ENCODE measurements at places on chromosomes 3 and 15.

DNA sequence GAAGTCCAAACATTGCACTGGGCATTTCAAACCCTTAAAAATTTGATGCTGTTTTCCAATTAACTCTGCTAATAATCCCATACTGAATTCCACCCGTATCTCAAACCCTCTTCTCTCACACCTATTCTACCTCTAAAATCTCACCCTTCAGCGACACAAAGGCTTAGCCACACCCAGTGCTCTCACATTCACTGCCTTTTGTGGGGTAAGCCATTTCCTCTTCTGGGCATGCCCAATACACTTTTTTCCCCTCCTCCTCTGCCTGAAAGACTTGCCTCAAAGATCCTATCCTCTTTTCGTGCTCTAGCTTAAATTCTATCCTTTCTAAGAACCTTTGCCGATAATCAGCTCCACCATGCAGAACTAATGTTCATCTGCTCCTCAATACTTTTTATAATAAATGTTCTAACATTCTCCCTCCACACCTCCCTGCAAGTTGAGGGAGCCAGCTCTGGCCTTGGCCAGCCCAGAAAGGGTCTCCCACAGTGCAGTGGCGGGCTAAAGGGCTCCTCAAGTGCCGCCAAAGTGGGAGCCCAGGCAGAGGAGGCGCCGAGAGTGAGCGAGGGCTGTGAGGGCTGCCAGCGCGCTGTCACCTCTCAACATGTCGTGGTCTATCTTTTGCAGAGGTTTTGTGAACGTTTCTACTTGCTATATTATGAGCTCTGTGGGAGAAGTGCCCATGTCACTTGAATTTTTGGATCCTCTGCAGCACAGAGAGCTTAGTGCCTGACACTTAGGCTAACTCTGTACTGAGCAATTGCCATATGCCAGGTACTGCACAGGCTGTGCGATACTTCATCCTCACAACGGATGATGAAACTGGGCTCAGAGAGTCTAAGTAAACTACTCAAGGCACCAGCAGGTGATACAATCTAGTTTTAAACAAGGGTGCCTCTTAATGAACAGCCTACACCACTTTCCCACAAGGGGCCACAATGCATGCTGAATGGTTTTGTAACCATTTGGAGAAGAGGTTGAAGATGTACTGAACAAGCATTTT is 53.6 kb upstream of the BCL6 start:
- no peak for DNase-seq

GRCh38 chr3:152276681-152277080 is 8.0 kb downstream of the MBNL1 start:
- no peak for DNase-seq

GRCh38 chr3:10408680-10409079 is 87.8 kb upstream of the SEC13 start:
- DNase-seq, result no peak

GRCh38 chr15:35289024-35289617 is 204.0 kb upstream of the NANOGP8 start:
- no peak for DNase-seq

GRCh38 chr3:190192739-190193138 is 72.0 kb upstream of the P3H2 start:
- DNase-seq, result no peak

GRCh38 chr3:9172851-9173321 is 76.6 kb downstream of the SRGAP3 start:
- peak; percentile 30 for DNase-seq

- no peak for DNase-seq
Measured at GRCh38 chr3:144488927-144489326, 517.3 kb downstream of the DIPK2A start.

DNA sequence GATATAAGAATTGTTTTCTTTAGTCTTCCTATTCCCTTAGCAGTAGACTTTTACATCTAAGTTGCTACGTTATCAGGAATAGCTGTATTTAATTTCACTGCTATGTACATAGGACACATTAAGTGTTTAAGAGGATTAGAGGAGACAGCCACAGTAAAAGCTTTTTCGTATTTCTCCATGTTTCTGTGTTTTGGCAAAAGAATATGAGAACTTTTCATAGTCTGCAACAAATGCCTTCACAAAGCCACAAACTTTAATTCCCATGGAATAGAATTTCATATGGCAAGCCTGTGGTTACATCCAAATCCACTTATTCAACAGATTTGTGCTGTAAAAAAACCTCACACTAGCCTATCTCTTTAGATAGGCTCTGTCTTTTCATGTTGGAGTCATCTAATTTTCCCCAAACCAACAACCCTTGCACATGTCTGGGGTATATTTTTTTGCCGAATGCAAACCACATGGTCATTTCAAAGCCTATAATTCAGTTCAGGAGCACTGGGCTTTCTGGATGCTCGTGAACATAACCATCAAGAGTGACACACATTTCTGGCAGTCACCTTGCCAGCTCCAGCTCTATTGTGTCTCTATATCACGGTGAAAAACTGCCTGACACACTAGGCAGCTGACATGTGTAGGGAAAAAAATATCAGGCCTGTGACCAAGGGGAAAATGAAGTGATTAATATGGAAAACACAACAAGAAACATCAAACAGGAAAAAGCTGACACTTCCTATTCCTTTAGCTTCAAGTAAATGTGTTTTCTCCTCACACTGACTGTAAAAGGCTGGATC is 19.2 kb downstream of the PLD1 start:
- no peak for DNase-seq

- no peak for DNase-seq
Measured at GRCh38 chr3:100521439-100521845, 29.0 kb downstream of the TMEM45A start.

- no peak for DNase-seq
Measured at GRCh38 chr15:21262851-21263425, 177.4 kb downstream of the POTEB3 start.

- DNase-seq, result peak; percentile 62
Measured at GRCh38 chr15:43133430-43134156, at the start of gene TMEM62. Gene TMEM62 (plus strand): TSS chr15:43133586. CDS start chr15:43133803, 217 bp downstream.

DNA sequence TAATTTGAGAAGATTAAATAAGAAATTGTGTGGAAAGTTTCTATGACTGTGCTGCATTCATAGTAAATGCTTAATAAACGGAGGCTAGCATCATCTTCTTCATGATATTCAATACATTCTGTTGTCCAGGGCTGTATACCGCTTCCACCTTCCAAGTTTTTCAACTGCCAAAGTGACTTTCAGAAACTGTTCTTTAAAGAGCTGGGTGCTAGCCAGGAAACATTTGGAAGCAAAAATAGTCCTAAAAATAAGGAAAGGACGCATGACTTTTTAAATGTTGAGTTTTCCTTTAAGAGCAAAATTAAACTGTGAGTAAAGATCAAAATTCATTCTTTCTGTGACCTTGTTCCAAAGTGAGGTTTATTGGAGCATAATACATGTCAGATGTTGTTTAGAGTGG is 9.4 kb upstream of the ERC2 start:
- no peak for DNase-seq

DNA sequence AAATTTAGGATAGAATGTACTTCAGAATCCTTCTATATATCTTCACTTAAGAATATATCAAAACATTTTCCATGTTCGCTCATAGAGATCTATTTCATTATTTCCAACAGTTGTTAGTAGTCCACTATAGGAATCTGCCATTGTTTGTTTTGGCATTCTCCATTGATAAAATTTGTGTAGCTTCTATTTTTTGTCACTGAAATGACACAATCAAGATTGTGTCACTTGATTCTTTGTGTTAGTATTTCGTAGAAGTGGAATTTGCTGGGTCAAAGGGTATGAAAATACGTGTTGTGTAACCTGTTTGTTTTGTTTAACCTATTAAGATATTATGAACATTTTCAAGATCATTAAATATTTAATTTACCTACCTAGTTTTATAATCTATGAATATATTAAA is 15.9 kb upstream of the GPR156 start:
- no peak for DNase-seq

DNA sequence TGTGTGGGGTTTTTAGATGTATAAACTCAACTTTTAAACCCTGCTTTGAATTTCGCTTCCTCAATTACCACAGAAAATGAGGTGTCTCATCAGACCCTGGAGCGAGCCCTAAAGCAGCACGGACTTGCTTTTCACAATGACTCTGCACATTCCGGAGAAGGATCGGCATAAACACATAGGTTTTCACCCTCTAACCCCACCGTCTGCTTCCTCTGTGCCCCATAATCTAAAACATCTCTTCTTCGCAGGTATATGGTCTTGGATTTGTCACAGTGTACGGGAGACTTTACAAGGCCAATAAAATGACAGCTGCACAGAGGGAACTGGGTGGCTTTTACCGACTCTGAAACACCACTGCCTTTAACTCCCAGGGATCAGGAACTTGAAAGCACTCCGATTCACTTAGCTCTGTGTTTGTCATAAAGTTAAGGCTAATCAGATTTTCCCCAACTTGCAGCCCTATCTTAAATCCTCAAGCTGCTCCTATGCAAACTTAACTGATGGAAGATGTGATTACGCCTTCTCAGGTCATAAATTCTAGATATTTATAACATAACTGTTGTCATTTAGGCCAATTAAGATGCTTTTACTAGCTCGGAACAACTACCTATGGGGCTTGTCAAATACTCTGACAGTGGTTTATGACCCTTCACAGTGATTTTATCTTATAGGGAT is 133.4 kb upstream of the WNT5A start:
- no peak for DNase-seq

GRCh38 chr15:76334438-76335306 is 1.9 kb upstream of the ISL2 start:
- no peak for DNase-seq

GRCh38 chr15:73558529-73558928 is 74.7 kb downstream of the NPTN start:
- DNase-seq, result no peak

- no peak for DNase-seq
Measured at GRCh38 chr15:83132861-83133523, 25.5 kb downstream of the TM6SF1 start.

- no peak for DNase-seq
Measured at GRCh38 chr3:101816215-101817149, 32.8 kb upstream of the NFKBIZ start.

- DNase-seq, result no peak
Measured at GRCh38 chr3:183203670-183204069, 41.1 kb upstream of the LAMP3 start.

DNA sequence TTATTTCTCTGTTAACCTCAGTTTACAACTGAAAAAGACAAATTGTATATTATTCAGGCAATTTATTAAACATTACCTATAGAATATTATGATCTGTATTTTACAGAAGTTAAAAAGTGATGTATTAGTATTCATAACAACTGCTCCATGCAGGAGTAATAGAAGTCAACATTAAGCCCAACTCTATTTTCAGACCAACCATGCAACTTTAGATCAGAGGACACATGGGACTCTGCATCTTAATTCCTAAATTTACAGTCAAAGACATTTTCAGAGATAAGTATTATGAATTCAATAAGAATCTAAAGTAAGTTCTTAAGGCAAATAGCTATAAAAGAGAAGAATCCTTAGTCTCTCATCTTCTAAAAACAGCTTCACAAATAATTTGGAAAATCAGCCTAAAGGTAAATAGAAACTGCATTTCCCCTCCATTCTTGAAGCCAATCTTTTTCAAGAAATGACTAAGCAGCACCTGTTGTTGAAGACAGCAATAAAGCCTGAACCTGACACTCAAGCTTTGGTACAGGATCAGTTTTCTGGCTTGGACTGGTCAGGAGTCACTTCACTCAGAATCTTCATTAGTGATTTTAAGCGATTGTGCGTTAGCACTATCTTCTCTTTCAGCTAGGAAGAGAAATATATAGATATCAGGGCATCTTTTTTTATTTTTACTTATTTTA is 23.0 kb downstream of the OIP5 start:
- DNase-seq, result no peak

GRCh38 chr3:43426388-43426787 is 140.0 kb downstream of the SNRK start:
- no peak for DNase-seq

GRCh38 chr3:123602325-123602724 is 17.5 kb upstream of the HACD2 start:
- DNase-seq, result no peak

DNA sequence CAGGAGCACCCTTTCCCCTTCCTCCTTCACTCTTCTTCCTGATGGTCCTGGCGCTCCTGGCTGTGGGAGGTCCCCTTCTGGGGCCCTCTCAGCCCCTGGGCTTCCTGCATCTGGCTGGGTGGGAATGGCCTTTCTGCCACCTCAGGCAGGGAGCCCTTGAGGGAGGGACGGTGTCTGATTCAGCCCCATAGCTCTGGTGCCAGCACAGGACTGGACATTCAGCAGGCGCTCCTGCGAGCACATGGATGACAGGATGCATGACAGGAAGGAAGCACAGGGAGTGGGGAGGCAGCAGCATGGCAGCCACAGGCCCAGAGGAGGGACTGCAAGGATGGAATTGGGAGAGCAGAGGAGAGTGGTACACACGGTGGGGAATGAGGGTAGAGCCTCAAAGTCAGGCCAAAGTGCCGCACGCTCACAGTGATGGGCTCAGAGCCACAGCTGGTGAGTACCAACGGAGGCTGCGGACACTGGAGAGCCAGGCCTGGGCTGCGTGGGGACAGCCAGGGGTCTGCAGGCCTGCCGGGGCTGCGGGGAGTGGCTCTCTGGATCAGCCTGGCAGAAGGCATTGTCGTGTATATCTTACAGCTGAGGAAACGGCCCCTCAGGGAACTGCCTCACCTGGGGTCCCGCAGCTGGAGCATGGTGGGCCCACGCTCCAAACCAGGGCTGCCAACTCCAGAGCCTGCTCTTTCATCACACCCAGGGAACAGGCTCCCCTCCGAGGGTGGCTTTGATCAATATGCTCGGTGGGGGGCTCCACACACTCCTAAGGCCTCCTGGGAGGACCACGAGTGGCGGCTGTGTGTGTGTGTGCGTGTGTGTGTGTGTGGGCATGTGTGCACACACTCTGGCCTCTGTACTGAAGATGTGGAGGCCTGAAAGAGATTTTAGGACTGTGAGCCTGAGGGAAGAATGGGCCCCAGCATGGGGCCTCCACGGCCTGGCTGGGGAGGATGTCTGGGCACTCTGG is 51.4 kb upstream of the CTSH start:
- DNase-seq, result no peak

DNA sequence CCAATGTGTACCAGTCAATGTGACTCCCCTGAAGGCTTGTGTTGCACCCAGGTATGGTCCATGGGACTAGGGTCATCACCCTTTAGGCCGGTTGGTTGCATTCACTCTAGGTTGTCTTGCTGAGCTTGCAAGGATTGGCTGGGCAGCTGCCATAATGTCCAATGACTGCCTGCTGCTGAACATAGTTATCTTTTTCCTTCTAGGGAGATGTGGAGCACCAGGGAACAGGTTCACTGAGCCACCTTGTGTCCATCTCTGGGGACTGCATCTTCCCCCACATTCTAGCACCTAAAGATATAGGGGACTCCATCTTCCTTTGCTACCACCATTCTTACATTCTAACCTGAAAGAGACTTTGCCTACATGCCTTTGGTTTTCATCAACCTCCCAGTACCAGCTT is 580.4 kb upstream of the TBL1XR1 start:
- peak; percentile 61 for DNase-seq

DNA sequence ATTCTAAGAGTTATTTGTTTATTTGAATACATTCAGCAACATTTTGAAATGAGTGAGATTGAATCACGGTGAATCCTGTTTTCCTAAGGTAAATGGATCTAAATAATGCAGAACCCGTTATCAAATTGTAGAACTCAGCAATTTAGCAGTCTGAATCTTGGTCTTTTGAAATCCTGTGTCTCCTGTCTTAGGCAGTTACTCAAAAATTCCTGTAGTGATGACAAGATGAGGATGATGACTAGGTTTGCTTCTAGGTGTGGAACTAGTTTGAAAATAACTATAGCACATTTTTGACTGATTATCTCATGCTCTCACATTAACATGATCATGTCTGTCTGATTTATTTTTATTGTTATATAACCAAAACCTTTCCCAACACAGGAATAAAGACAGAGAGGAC is 115.0 kb downstream of the RAP2B start:
- no peak for DNase-seq

All from hippocampal formation (tissue), 2 donors.